ENCODE measurements at places on chromosomes 2 and 18.
A peak's percentile ranks its signal among the peaks of the same experiment; 100 is the strongest.

GRCh38 chr18:63017076-63017475 is 301.7 kb downstream of the PHLPP1 start:
- DNase-seq = no peak

DNA sequence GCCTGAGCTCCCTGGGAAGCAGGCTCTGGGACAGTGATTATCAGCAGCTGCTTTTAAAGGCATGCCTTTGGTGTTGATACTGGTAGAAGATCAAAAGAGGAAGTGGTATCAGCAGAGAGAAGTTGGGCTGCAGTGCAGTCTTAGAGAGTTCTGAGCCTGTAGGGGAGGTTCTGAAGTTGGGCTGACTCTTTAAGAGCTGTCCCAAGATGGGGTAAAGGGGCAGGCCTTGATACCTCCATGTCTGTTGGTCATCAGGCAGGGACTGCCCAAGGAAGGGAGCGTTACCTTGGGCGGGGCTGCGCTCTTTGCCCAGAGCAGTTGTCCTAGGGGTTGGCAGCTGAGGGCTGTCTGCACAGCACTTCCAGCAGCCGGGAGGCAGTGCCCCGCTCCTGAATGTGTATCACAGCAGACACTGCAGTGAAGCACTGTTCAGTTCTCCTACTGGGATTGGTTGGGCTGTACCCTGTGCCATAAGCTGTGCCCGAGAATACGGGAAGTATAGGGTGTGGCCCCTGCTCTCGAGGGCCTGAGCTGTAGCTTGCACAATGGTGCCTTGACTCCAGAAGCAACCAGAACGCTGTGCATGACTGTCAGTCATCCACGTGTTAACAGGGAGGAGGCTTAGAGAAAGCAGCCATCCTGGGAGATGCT is 177.0 kb downstream of the CTIF start:
- no peak for DNase-seq

- no peak for DNase-seq
Measured at GRCh38 chr2:9781252-9781651, 62.0 kb upstream of the TAF1B start.

- no peak for DNase-seq
Measured at GRCh38 chr2:173656086-173656485, 301.4 kb downstream of the CDCA7 start.

GRCh38 chr2:65026154-65026553 is 30.1 kb upstream of the CEP68 start:
- DNase-seq = no peak

DNA sequence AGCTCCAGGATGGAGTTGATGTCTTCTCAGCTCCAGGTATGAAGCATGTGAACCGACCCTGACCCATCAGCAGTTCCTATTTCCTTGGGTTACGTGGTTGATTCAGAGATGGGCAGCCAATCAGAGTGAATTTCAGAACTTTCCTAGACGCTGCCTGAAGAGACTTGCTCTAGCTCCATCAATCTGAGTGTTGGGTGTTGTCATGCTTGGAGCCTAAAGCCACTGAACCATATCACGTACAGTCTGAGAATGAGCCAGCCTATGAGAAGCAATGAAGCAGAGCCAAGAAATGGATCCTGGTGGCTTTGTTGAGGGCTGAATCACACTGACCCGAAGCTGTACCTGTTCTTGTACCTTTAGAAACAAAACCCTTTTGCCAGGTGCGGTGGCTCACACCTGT is 19.6 kb upstream of the KLF7 start:
- DNase-seq = no peak

GRCh38 chr18:58612315-58613055 is 16.4 kb downstream of the ALPK2 start:
- DNase-seq = no peak

- DNase-seq = no peak
Measured at GRCh38 chr18:27017901-27018500, 152.5 kb upstream of the AQP4 start.

GRCh38 chr2:47274054-47274782 is 119.1 kb upstream of the STPG4 start:
- DNase-seq = no peak

- no peak for DNase-seq
Measured at GRCh38 chr2:38386377-38386776, 9.3 kb upstream of the ATL2 start.

DNA sequence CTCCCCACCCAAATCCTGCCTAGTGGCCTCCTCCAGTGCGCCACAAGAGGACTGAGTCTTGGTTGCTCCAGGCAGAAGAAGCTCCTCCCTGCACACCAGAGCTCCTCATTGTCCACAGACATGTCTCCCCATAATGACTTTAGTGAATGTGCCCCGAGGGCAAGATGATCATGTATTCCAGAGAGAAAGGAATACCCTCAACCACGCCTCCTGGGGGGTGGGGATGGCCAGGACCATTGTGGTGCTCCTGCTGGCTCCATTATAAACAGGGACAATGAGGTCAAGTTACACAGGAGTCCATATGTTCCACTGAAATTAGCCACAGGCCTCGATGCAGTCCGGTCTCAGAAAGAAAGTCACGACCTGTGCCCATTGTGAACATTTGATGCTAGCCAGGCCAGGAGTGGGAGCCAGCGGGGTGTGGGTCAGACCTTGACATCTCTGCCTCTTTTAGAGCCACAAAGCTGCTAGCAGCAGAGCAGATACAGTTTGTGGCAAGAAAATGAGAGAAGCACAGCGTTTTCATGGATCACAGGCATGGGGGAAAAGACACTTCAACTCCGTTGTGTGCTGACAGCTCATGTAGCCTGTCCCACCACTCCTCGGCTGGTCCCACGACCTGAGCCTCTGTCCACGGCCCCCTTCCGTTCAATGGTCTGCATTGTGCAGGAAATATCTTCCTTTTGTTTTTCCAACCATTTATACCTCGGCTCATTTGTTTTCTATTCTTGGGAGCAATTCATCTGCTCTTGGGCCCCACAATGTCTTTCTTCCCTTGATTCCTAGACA is 70.7 kb upstream of the FZD7 start:
- no peak for DNase-seq

- DNase-seq = peak; percentile 23
Measured at GRCh38 chr2:86623043-86623493, 597 bp downstream of the RNF103 start.

DNA sequence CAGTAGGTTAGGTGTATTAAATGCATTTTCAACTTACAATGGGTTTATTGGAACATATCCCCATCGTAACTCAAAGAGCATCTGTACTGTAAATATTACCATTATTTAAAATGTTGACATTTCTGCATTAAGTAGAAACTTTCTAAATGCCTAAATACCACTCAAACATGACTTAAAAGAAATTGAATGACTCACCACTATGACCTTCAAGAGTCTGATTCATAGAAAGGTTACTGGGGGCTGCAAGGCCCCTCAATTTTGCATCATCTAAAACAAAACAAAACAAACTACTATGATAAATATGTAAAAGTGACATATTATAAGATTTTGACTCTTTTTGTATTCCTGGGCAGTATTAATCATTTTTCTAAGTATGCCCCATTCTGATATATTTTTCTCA is 7.6 kb downstream of the WDR35 start:
- no peak for DNase-seq

DNA sequence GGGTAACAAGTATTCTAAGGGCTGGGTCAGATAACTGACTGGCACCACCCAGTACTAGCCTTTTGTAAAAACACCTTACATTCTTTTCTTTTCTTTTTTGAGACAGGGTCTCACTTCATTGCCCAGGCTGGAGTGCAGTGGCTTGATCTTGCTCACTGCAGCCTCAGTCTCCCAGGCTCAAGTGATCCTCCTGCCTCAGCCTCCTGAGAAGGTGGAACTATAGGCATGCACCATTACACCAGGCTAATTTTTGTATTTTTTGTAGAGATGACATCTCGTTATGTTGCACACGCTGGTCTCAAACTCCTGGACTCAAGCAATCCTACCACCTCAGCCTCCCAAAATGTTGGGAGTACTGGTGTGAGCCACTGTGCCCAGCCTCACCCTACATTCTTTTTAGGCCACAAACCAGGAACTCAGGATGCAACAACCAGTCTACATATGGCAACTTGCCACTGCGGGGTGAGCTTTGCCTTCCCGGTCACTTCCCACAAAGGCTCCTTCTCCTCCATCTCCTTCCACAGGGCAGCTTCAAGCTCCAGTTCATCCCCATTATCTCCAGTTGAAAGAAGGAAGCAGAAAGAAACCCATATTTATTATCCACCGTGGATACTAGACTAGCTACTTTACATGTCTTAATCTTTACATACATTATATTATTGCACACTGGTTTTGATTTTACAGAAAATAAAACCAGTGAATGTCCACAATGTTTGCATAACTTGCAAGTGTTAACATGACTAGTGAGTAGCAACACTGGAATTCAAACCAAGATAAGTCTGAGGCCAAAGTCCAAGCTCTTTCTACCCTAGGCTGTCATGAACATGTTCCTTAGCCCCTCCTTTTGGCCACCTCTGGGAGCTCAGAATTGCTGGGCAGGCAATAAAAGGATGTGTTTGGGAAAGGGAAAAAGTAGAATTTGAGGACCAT is 23.7 kb upstream of the AP1S3 start:
- DNase-seq = no peak

DNA sequence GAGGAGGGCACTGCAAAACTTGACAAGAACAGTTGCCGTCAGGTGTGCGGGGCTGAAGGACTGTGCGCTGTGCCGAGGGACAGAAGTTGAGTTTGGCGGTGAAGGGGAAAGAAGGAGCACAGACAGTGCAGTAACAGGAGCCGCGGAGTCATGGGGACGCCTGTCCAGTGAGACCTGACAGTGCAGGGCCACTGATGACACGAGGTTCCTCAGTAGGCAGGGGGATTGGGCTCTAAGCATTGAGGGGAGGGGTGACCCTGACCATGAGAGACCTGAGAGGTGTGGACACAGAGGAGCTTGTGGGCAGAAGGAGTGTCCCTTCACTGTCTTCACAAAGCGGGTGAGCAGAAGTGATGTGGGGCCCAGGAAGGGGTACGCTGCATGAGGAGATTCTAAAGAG is 104.8 kb downstream of the MTCL1 start:
- no peak for DNase-seq

GRCh38 chr2:14127765-14128164 is 504.8 kb upstream of the LRATD1 start:
- DNase-seq = no peak

DNA sequence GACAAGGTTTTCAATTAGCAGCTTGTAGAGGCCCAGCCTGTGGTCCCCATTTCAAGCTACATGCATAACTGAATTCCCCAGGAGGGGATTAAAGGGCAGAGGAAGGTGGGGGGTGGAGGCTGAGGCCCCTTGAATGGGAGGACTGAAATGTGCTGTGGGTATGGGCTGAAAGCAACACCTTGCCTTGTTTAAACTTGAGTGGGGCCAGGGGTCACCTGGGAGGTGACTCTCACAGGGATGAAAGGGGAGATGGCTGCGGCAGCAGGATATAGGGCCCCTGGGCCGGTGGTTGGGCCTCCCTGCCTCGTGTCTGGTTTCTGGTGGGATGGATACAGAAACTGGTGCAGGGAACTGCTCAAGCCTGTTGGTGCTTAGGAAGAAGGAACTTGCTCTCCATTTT is 225.9 kb upstream of the SPRED2 start:
- DNase-seq = no peak

DNA sequence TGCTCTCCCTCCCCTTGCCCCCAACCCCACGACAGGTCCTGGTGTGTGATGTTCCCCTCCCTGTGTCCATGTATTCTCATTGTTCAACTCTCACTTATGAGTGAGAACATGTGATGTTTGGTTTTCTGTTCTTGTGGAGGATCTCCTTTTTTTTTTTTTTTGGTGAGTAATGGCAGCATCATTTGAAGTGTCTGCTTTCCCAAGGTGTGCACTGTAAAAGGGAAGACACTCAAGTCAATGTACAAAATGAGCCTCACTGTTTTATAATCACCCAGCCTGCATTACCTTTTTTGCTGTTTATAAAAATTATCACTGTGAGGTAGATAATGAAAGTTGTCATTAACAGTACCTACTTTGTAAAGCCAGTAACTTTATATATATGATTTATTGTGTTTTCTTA is 56.9 kb downstream of the INSIG2 start:
- DNase-seq = no peak

DNA sequence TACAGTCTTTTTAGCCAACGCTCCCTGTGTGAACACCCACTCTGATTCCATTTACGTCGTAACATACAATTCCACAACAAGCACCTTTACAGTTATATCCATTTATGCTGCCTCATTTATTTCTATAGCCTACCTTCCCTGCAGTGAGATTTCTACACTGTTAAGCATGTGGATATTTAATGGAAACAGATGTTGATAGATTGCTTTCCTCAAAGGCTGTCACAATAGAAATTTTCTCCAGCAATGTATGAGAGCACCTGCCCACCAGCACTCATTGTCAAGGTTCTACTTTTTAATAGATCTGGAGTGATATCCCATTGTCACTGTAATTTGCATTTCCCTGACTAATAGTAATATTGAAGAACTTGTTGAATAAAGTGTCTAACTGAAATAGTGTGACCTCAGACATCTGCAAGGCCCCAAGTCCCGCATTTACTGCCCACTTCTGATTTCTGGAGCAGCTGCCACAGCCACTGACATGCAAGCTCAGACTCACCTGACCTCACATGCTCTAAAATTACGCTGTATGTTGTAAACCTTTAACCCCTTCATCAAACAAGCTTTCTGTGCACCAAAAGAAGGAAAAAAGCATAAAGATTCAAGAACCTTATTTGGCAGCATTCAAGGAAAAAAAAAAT is 295.1 kb downstream of the CNTNAP5 start:
- DNase-seq = no peak

DNA sequence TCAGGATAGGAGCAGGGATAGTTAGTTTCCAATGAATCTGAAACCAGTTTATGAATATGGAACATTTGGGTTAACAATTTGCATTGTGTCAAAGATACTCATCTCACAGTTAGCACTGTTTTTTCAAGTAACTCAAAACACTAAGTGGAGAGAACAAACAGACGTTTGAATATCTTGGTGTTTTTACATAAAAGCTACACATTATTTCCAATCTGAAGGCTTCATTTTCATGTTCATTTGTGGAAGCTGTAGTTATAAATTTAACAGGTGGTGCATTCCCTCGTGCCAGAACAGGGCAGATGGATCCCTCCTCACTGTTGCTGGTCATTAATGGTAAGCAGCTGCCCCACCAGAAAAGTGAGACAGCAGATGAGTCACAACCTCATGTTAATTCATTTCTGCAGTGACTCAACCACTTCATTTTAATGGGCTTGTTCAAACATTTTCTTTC is 286.9 kb downstream of the TMX3 start:
- peak; percentile 52 for DNase-seq
